NCI-H2081 treated with DMSO at 0.1 percent for 48 hours (cell line): ENCODE measurements at places on chromosomes 6 and 20.

GRCh38 chr20:8095648-8096572 lies 36.2 kb upstream of the PLCB1 start:
- DNase-seq, result no peak

GRCh38 chr6:147177286-147177685 lies 26.9 kb upstream of the STXBP5 start:
- DNase-seq, result no peak

DNA sequence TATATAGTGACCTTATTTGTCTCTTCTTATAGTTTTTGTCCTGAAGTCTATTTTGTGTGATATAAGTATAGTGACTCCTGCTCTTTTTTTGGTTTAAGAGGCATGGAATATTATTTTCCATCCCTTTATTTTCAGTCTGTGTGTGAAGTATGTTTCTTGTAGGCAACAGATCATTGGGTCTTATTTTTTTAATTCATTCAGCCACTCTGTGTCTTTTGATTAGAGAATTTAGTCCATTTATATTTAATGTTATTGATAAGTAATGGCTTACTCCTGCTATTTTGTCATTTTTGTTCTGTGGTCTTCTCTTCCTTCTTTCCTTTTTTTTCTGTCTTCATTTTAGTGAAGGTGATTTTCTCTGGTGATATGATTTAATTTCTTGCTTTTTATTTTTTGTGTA lies 51.4 kb upstream of the TOP1 start:
- DNase-seq, result no peak

DNA sequence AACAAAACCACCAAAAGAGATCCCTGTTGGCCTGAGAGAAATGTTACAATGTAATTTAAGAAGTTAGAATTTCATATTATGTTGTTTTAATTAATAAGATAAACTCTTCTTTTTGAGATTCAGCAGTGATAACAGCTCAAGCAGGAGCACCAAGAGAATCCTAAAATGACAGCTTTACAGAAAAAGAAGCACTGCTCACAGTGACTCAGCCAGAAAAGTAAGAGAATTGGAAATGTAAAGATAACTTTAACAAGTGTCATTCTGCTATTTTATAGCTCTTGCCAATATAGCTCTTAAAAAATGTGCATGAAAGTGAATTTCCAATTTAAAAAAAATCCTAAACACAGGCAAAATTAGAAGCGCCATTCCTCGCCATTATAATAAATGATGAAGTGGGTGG lies 111.3 kb downstream of the UBE3D start:
- DNase-seq, result no peak

GRCh38 chr6:88584581-88585275 lies 378.7 kb downstream of the RNGTT start:
- DNase-seq, result no peak

- DNase-seq, result no peak
These were observed 6.0 kb upstream of the RIPPLY2 start for GRCh38 chr6:83847179-83847578.

- DNase-seq, result no peak
These were observed at the start of gene L3MBTL1 for GRCh38 chr20:43507150-43508080. L3MBTL1 (plus strand) TSS chr20:43507697; CDS start chr20:43513504, 5,807 bp downstream.

DNA sequence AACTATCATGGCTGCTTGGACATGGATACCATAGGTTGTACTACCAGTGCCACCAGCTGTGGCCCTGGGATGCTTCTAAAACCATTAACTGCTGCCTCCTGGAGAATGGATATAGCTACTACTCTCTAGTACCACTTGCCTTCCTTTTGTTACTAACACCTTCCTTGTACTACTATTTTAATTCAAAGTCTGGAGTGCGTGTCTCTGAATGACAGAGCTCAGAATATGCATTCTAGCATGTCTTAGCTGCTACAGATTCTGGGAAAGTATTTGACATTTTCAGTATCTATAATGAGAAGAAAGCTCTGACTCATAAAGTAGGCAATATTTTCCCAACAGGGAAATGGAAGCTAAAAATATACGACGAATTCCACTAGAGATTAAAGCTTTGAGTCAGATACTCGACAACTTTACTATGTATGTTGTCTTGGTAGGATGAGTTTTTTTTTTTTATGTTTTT lies 112.3 kb downstream of the PFDN4 start:
- no peak for DNase-seq

DNA sequence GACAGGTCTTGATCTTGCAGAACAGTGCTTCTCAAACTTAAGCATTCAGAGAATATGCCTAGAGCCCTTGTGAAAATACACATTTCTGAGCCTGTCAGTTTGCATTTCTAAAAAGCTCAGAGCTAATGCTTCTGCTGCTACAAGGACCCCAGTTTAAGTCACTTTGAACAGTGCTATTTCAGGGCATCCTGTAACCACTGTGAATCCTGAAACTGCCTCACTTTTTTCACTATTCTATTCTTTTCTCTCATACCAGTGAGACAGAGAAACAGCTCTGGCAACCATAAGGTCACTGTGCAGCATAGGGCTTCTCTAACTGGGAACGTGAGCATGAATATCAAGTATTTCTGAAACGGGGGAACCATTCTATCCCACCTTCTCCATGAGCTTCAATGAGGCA lies 51.2 kb downstream of the LGSN start:
- no peak for DNase-seq

- DNase-seq, result no peak
These were observed 62.0 kb upstream of the CD93 start for GRCh38 chr20:23147964-23148730.

DNA sequence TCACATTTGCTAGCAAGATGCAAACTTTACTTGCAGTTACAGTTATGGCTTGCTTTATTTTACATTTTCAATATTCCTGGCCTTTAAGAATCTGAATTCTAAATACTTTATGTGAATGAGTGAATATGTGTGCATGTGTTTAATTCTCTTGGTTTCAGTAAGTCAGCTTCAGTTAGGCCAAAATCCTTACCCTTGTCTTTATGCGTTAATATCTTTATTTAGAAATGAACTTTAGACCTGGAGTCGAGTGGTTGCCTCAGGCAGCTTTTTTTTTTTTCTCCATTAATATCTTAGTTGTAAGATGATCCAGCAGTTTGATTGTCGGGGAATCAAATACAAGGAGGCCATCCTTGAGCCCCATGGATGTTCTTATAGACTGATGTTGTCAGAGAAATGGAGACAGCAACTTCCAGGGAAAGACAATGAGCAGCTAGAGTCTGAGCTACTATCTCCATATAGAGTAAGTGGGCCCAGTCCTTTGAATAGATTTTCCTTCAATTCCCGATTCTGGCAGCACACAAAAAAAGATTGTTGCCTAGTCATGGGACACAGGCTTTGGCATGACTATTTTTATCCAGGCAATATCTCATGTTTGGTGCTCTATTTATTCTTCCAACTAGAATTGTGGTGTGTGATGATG lies 398.0 kb downstream of the DHX35 start:
- no peak for DNase-seq

DNA sequence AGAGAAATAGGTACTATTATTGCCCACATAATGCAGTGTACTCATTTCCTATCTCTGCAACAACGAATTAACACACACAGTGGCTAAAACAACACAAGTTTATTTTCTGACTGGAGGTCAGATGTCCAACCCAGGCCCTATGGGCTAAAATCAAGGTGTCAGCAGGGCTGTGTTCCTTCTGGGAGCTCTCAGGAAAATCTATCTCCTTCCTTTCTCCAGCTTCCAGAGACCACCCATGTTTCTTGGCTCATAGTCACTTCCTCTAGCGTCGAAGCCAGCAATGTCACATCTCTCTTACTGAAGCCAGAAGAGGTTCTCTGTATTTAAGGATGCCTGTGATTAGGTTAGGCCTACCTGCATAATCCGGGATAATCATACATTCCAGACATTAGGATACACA lies 60.9 kb upstream of the TOP1 start:
- DNase-seq, result no peak

DNA sequence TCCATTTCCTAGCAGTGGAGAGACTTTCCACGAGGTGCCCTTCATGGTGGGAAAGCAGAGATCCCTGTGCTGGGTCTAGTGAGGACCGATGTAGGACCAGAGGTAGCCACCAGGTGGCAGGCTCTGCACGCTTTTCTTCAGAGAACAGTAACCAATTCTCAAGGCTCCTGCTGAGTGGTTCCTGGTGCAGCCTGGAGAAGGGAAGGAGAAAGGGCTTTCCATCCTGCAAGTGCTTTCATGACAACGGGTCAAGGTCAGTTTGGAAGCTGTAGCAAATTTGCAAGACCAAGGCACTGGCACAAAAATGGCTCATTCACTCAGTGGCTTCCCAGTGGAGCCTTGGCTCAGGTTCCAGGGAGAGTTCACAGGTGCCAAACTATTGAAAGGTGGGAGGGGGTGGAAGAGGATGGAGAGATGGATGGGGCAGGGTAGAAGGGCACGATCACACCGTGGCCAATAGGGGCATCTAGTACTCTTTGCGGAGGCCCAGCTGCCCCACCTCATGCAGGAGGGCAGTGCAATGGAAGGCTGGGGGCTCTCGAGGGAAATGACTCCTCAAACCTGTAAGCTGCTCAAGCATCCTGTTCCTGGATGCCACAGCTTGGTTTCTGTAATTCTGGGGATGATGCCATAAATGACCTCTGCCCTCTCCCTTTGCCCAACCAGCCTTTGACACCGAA lies 25.5 kb upstream of the KCNK16 start:
- DNase-seq, result no peak

DNA sequence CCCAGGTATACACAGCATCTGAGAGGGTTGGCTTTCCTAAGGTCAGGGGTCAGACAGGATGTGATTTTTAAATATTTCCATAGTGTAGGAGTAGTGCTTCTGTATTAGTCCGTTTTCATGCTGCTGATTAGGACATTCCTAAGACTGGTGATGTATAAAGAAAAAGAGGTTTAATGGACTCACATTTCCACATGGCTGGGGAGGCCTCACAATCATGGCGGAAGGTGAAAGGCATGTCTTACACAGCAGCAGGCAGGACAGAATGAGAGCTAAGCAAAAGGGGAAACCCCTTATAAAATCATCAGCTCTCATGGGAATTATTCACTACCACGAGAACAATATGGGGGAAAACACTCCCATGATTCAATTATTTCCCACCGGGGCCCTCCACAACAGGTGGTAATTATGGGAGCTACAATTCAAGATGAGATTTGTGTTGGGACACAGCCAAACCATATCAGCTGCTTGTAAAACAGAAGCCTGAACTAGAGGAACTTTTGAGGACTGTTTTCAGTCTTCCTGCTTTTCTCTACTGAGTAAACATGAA lies 91.0 kb upstream of the MEI4 start:
- no peak for DNase-seq

GRCh38 chr6:43796903-43797890 lies 27.2 kb downstream of the VEGFA start:
- DNase-seq, result no peak

- no peak for DNase-seq
These were observed 14.2 kb upstream of the NCR2 start for GRCh38 chr6:41321183-41321582.

DNA sequence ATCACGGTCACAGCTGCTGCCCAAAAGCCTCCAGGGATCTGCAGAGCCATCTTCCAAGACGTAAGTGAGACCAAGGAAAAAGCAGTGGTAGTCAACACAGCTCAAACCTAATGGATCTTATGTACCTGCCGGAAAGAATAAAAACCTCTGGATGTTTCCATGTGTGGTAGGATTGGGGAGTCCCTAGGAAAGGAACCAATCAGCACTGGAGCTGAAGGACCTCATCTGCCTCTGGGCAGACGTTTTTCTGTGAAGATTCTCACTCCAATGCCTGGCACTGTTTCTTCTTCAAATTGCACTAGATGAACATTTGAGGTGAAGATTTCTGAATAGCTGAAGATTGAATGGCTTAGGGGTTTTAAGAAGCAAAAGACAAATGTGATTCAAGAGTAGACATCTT lies at the start of gene HLA-DQB2:
Gene HLA-DQB2 (minus strand): TSS at position 112 of the 400 bp plus-strand sequence. CDS start 62 bp downstream, at position 50.
- no peak for DNase-seq

GRCh38 chr20:43564455-43564854 lies 5.6 kb downstream of the SGK2 start:
- DNase-seq, result no peak

- no peak for DNase-seq
These were observed 13.5 kb upstream of the SEMG1 start for GRCh38 chr20:45193331-45193730.

DNA sequence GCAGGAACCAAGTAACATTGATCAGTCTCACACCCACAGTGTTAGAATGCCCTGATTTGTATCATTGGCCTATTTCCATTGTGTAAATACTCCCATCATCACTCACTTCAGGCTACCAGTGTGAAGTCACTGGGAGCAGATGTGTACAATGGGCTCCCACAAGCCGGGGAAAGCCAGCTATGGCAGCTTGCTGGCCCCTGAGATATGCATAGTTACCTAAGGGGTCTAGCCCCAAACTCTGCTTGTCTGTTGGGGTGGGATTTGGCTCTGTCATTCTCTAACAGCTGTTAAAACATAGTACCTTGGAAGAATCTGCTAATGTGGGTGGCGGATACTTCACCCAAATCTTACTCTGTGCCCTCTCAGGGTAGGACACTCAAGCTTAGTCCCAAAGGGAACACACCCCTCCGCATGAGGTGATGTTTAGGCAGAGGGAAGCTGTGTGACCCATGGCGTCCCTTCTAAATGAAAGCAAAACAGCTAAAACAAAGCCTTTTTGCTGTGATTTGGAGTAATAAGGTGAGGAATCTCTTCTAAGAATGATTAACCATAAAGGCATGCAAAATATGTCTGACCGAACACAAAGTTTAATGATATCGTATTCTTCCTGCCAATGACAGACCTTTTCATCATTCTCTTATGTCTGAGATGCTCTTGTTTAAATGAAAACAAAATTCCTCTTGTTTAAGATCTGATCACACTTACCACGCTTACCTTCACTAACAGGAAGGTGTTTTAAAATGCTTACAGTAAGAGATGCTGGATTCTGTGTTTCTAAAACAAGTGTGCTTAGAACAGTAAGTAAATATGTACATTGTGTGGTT lies 45.9 kb upstream of the PXDC1 start:
- no peak for DNase-seq
